Renal cortical epithelial cell (primary cell): ENCODE measurements at places on chromosomes 12 and 14. TPM values are rescaled to one million over a fixed set of nuclear protein-coding genes. Genes with fewer than 3 reads are reported as not detected.
A peak's percentile ranks its signal among the peaks of the same experiment; 100 is the strongest.

- DNase-seq: no peak
Observed at GRCh38 chr14:94700336-94700735, 69.6 kb downstream of the GSC start.

The GPR162 gene
- total RNA-seq: 3.8 TPM in 1 of 2 replicates, not detected in the other

DNA sequence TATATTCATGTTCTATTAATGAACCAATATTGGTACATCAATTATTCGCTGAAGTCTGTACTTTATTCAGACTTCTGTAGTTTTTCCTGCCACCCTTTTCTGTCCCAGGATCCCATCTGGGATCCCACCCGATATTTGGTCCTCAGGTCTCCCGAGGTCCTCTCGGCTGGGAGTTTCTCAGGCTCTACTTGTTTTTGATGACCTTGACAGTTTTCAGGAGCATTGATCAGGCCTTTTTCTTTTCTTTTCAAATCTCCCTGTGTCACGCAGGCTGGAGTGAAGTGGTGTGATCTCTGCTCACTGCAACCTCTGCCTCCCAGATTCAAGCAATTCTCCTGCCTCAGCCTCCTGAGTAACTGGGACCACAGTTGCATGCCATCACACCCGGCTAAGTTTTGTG is 11.2 kb downstream of the BRI3BP start:
- DNase-seq: no peak

- DNase-seq: peak; percentile 49
Observed at GRCh38 chr12:88375306-88376305, 204.7 kb downstream of the KITLG start.

DNA sequence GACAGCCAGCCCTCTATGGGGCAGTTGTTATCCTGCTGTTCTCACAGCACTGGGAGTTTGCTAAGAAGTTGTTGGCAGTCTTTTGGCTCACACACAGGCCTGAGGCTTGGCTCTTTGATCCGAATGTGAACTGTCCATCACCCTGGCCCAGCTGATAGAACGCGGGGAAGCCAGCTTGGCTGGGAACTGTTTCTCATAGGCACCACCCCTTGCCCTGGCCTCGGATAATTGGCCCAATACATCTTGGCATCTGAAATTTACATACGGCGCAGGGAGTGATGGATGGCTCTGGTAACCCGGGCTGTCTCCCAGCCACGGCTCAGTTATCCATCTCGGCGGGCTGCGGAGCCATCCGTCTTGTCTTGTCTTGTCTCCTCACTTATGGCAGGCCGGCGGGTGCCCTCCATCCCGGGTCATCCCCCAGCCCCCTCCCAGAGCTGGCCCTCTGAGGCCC is 164.1 kb downstream of the PHETA1 start:
- DNase-seq: no peak

The TMCC3 gene
- 10.3 and 19.4 TPM in 2 replicates for total RNA-seq

- DNase-seq: peak; percentile 81
Observed at GRCh38 chr12:94714378-94715114, 64.2 kb upstream of the TMCC3 start.

The PARPBP gene
- 9.0 and 13.0 TPM in 2 replicates for total RNA-seq

DNA sequence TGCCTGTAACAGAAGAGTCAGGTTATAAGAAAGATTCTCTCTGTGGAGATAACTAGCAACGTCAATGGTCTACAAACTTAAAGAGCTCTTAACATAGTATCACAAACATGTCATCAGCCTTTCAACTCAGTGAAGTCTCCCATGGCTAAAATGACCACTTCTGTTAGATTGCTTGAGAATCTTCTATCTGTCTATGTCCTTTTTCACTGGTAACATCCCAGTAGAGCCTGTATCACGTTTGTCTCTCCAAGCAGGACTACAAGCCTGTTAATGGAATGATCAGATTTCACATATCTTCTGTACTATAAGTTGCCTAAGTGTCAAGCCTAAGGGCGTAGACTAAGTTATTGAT is 50.7 kb downstream of the SLC2A13 start:
- DNase-seq: no peak

The NDUFA12 gene
- 146 and 160 TPM in 2 replicates for total RNA-seq

The SLC6A13 gene
- total RNA-seq: 1.0 and 2.9 TPM in 2 replicates

GRCh38 chr14:67056684-67057083 is 132.6 kb upstream of the GARIN2 start:
- DNase-seq: no peak

The LRP1-AS gene
- total RNA-seq: not detected in 2 replicates
